Gastrocnemius medialis (tissue), 4 donors: ENCODE measurements at places on chromosomes 2 and 18. TPM values are rescaled to one million over a fixed set of nuclear protein-coding genes. Genes with fewer than 3 reads are reported as not detected.
A peak's percentile ranks its signal among the peaks of the same experiment; 100 is the strongest.

KYNU gene
- 0.61 TPM for total RNA-seq

ERMN gene
- total RNA-seq, result not detected

CHRNG gene
- 13.6 TPM for total RNA-seq

CD8A gene
- 0.32 TPM for total RNA-seq

CYP27C1 gene
- not detected for total RNA-seq

RFTN2 gene
- 6.3 TPM for total RNA-seq

DSC1 gene
- total RNA-seq, result not detected

MCM6 gene
- total RNA-seq, result 6.3 TPM

POMC gene
- 1.6 TPM for total RNA-seq

C1GALT1C1L gene
- total RNA-seq, result not detected

NR4A2 gene
- 1.7 TPM for total RNA-seq

TPO gene
- total RNA-seq, result 11.6 TPM

LIMS3 gene
- 11.0 TPM for total RNA-seq

MBP gene
- total RNA-seq, result 28.6 TPM

ARHGAP28 gene
- total RNA-seq, result 17.9 TPM

TWIST2 gene
- 9.3 TPM for total RNA-seq

C18orf54 gene
- 0.26 TPM for total RNA-seq

LYG1 gene
- total RNA-seq, result not detected

PAX3 gene
- total RNA-seq, result 4.5 TPM

DNA sequence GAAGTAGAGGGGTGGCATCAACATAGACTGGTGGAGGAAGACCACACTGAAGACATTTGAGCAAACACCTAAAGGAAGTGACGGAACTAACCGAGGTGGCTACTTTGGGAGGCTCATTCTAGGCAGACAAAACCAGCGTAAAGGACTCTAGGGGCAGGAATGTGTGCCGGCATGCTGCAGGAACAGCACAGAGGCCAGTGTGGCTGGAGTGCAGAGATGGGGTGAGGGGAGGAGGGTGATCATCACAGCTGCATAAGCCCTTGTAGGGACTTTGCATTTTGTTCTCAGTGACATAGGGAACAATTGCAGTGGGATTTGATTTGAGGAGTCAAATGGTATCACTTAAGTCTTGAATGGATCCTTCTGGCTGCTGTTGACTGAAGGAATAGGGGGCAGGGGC lies 253.5 kb downstream of the NCKAP5 start:
- no peaks in the 10 kb centered on the region for H3K36me3 ChIP-seq
- H3K27me3 ChIP-seq, result no peaks in the 10 kb centered on the region
- H3K4me3 ChIP-seq, result no peak overlapping the region
- no peak overlapping the region for H3K27ac ChIP-seq

DNA sequence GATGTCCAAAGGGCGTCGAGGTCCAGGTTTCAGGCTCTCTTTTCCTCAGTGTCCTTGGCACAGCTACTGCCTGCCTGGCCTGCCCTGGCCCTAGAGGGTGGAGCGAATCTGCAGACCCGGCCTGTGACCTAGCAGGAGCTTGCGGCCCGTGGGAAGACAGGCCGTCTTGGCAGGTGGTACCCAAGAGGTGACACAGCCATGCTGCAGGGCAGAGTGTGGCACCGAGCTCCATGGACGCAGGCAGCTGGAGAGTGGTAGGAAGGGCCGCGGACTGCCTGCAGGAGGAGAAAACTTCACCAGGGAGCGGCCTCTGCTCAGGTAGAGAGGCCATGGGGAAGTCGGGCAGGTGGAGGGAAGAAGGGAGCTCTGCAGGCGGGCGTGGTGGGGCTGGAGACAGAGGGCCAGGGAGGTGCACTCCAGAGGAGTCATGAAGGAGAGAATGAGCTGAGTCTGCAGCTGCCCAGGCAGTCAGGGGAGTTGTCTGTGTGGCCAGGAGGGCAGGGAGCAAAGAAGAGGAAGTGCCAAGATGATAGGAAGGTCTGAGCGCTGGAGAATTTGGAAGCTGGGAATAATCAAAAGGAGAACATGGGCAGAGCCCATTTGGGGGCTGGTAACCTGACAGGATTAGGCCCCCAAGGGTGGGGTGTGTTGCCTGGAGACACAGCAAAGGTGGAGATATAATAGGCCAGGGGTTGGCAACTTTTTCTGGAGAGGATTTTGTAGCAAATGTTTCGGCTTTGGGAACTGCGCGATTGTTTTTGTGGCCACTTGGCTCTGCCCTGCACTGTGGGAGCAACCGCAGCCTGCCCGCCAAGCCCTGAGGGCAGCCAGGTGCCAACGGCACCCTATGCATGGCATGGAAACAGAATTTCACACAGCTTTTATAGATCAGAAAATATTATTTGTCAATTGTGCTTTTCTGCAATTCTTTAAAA lies 154.4 kb upstream of the PXDN start:
- no peak for DNase-seq
- H3K4me3 ChIP-seq, result no peak overlapping the region
- no peaks in the 10 kb centered on the region for H3K27me3 ChIP-seq
- H3K36me3 ChIP-seq, result no peaks in the 10 kb centered on the region
- no peak overlapping the region for H3K27ac ChIP-seq
- H3K4me1 ChIP-seq, result no peaks in the 10 kb centered on the region

- H3K36me3 ChIP-seq, result no peaks in the 10 kb centered on the region
- H3K4me3 ChIP-seq, result peak overlapping the region; percentile 40
- DNase-seq, result no peak
- peaks cover 41% of the 10 kb centered on the region for H3K27me3 ChIP-seq
Observed at GRCh38 chr2:236507393-236508085, 62.1 kb upstream of the ACKR3 start.

- peaks cover 14% of the 10 kb centered on the region for H3K4me1 ChIP-seq
- peak overlapping the region; percentile 74 for H3K27ac ChIP-seq
- H3K4me3 ChIP-seq, result no peak overlapping the region
- DNase-seq, result no peak
- H3K27me3 ChIP-seq, result no peaks in the 10 kb centered on the region
Observed at GRCh38 chr2:71664161-71664560, 210.8 kb downstream of the DYSF start.

- no peak for DNase-seq
- no peaks in the 10 kb centered on the region for H3K36me3 ChIP-seq
- H3K4me1 ChIP-seq, result peaks cover 11% of the 10 kb centered on the region
- H3K4me3 ChIP-seq, result no peak overlapping the region
- H3K27me3 ChIP-seq, result no peaks in the 10 kb centered on the region
- no peak overlapping the region for H3K27ac ChIP-seq
Observed at GRCh38 chr2:100603948-100604633, 41.3 kb downstream of the PDCL3 start.

GRCh38 chr2:26671691-26672090 lies 20.8 kb upstream of the KCNK3 start:
- no peak for DNase-seq
- no peak overlapping the region for H3K27ac ChIP-seq
- no peaks in the 10 kb centered on the region for H3K36me3 ChIP-seq

- H3K27ac ChIP-seq, result peak overlapping the region; percentile 88
- H3K4me1 ChIP-seq, result peaks cover 30% of the 10 kb centered on the region
- H3K27me3 ChIP-seq, result no peaks in the 10 kb centered on the region
- DNase-seq, result no peak
- H3K36me3 ChIP-seq, result no peaks in the 10 kb centered on the region
Observed at GRCh38 chr2:42566837-42567321, 1.6 kb upstream of the MTA3 start.

GRCh38 chr2:112156152-112156986 lies 18.2 kb downstream of the FBLN7 start:
- no peak overlapping the region for H3K4me3 ChIP-seq
- no peaks in the 10 kb centered on the region for H3K27me3 ChIP-seq
- DNase-seq, result no peak
- H3K4me1 ChIP-seq, result no peaks in the 10 kb centered on the region
- no peak overlapping the region for H3K27ac ChIP-seq

GRCh38 chr2:109280804-109281203 lies 151.8 kb downstream of the SH3RF3 start:
- DNase-seq, result peak; percentile 46
- no peaks in the 10 kb centered on the region for H3K36me3 ChIP-seq
- no peak overlapping the region for H3K4me3 ChIP-seq
- no peak overlapping the region for H3K27ac ChIP-seq
- H3K27me3 ChIP-seq, result no peaks in the 10 kb centered on the region
- peaks cover 16% of the 10 kb centered on the region for H3K4me1 ChIP-seq

DNA sequence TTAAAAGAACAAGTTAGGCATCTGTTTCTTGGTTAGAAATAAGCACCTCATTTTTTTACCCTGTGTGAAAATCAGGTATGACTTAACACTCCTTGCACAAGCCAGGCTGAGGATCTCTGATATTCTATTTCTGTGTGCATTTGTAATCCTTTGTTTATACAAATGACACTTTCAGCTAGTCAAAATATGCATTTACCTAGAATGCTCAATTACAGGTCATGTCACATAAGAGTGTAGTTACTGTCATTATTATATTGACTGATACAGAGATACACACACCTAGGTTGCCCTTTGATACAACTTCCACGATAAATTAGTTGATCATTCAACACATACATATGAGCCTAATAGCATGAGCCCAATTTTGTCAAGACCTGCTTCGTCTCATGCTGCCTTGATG lies 144.3 kb downstream of the CHST9 start:
- DNase-seq, result no peak
- no peaks in the 10 kb centered on the region for H3K27me3 ChIP-seq
- H3K27ac ChIP-seq, result no peak overlapping the region
- no peaks in the 10 kb centered on the region for H3K4me1 ChIP-seq
- no peaks in the 10 kb centered on the region for H3K36me3 ChIP-seq

DNA sequence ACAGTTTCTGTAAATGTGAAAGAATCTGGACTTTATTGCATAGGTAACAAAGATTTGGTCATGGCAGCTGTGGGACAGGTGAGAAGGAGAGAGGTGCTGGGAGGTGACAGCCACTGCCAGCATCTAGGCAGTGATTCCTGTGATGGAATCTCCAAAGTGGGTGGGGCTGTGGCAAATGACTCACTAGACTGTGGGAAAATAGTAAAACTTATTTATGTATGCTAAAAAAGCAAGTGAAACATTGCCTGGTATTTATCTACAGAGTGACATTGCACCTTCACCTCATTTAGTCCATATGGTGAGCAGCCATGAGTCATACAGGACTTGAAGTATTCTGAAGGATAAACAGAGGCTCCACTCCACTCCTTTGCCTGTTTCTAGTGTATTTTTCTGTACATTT lies 145.3 kb upstream of the MEX3C start:
- no peaks in the 10 kb centered on the region for H3K4me1 ChIP-seq
- no peak for DNase-seq
- H3K4me3 ChIP-seq, result no peak overlapping the region
- no peaks in the 10 kb centered on the region for H3K36me3 ChIP-seq

DNA sequence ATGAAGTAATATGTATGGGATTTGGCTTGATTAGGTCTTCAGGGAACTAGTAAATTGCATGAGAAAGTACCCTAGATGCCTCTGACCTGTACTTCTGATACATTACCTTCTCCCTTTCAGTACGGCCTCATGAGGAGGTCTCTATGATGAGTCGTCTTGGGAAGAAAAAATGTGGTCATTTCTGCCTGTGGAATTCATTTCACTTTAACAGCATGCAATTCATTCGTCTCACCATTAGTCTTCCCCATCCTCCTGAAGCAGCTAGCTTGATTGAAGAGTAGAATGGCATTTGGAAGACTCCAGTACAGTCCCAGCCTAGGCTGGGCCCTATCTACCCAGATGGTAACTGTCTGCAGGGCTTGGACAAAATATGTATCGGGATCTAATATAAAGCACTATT lies 52.2 kb downstream of the TMX3 start:
- H3K36me3 ChIP-seq, result no peaks in the 10 kb centered on the region
- no peak overlapping the region for H3K27ac ChIP-seq
- DNase-seq, result no peak
- H3K4me3 ChIP-seq, result no peak overlapping the region
- no peaks in the 10 kb centered on the region for H3K4me1 ChIP-seq
- no peaks in the 10 kb centered on the region for H3K27me3 ChIP-seq

DNA sequence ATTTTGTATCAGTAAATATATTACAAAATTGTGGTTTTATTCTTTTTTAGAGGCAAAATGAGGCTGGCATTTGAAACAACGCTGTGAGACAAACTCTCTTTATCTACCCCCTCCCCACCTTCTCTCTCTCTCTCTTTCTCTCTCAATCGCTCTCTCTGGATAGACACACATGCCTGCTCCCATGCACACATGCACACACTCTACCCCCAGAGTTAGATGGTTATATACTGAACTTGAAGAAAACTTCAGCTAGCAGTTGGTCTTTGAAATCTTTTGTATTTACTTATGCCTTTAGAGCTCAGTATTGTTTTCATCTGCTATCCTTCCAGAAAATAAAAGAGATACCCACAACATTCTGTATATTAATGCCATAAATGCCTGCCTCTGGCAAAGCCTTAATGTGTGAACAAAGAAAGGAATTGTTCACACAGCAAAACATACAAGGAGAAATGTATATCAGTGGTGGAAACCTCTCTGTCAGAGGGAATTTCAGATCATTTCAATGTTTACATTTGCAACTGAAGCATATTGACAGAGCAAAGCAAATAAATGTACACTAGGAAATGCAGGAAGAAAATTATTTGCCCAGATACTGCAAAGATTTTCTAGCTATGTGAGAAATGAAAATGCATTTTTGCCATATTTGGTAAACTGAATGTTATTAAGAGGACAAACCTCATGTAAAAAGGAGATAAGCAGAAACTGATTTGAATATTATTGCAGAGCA lies 217.0 kb upstream of the UBE2E3 start:
- peaks cover 3% of the 10 kb centered on the region for H3K4me1 ChIP-seq
- H3K27ac ChIP-seq, result no peak overlapping the region
- no peak overlapping the region for H3K4me3 ChIP-seq

DNA sequence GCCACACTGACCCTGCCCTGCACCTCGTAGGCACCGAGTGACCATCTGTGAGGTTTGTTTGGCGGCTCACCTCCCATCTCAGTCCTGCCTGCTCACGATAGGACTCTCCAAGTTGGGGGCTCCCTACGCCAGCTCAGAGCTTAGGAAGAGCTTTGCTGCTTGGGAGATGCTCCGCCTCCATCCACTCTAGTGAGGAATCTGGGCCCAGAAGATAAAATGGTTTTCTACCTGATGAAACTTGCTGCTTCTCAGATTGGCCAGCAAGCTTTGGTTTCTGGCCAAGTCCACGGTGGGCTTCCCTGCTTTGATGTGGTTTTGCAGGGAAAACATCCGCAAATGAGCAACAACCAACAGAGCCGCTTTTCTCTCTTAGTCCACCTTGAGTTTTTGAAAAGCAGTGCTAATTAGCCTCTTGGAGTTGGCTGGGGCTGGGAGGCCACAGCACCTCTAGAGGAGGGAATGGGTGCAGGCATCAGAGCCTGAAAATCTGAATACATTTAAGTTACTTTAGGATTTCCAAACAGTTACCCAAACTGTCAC lies 42.2 kb downstream of the THNSL2 start:
- no peak overlapping the region for H3K4me3 ChIP-seq
- no peak overlapping the region for H3K27ac ChIP-seq
- H3K36me3 ChIP-seq, result no peaks in the 10 kb centered on the region
- peaks cover 3% of the 10 kb centered on the region for H3K27me3 ChIP-seq
- H3K4me1 ChIP-seq, result no peaks in the 10 kb centered on the region

DNA sequence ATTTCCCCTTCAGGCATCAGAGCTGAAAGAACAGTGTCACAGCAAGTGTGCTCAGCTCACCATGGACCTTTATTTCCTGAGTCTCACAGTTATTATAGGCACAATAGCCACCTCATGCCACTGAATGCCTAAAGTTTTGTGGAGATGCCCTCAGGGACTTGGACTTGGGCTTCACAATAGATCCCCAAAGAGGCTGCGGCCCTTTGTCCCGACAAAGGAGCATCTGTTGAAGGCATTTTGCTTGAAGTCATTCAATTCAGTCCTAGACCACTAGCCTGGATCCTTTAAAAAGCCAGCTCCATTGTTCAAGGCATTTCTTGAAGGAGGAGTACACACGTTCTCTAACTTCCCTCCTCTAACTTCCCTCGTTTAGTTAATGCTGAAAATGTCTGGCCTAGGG lies 125.4 kb downstream of the DCC start:
- H3K4me1 ChIP-seq, result no peaks in the 10 kb centered on the region
- no peak overlapping the region for H3K27ac ChIP-seq
- no peaks in the 10 kb centered on the region for H3K36me3 ChIP-seq
- H3K27me3 ChIP-seq, result no peaks in the 10 kb centered on the region
